ENCODE measurements at places on chromosomes 7 and 10.

DNA sequence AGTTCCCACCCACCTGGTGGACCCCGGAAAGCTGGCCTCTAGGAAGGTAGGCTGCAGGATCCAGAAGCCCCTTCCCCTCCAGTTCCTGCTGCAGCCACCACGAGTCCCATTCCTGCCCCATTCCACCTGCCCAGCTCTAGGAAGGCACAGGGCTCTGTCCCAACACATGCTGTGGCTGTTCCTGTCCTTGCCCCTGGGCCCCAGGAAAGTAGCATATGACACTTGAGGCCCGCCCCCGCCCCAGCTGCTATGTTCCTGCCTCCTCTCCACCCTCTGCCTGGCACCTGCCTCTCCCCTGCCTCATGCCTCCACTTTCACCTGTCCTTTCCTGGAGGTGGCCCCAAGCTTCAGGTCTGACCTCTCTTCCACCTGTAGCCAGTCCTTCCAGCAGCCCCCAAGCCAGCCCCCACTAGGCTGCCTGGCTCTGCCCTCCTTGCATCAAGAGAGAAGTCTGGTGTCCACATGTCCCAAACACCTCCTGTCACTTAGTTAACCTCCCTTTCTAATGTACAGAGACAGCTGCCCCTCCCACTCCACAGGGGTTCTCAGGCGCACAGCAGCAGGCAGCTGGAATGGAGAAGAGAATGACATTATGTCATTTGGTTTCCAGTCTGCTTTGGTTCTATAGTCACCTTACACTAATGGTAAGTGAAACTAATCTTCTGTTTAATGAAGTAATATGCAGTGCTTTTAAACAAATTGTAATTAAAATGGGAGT, 22.7 kb downstream of the YKT6 start:
- DNase-seq = no peak

DNA sequence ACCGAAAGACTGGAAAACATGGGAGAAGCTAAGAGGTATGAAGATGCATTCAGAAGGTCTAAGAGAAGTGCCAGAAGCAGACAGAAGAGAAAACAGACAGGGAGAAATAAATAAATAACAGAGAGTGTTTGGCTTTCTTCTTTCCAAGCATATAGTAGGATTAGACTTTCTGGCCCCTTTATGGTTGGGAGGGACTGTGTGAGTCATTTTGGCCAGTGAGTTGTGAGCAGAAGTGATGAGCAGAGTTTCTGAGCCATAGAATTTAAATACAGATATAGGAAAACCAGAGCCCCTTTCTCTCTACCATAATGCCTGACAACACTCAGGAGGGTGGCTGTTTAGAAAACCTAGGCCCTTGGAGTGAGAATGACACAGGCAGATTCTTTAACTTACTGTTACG, 171.0 kb downstream of the PPP1R17 start:
- no peak for DNase-seq

GRCh38 chr7:12173671-12174070, 37.4 kb upstream of the TMEM106B start:
- DNase-seq = no peak

- no peak for DNase-seq
Measured at GRCh38 chr7:69739931-69740431, 141.7 kb downstream of the AUTS2 start.

DNA sequence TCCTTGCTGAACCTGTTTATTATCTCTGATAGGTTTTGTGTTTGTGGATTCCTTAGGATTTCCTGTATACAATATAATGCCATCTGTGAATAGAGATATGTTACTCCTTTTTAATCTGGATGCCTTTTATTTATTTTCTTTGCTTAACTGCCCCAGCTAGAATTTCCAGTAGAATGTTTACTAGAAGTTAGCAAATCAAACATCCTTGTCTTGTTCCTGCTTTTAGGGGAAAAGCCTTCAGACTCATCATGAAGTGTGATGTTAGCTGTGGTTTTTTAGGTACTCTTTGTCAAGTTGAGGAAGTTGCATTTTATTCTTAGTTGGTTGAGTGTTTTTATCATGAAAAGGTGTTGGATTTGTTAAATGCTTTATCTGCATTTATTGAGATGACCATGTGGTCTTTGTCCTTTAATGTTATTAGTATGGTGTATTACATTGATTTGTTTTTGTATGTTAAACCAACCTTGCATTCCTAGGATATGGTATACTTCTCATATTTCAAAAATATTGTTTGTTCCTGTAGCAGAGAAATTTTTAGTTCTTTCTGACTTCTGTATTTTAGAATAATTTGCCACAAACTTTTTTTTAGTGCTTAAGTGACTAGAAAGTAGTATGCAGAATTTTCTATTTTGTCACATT, 24.3 kb downstream of the PPP2R2D start:
- DNase-seq = no peak

DNA sequence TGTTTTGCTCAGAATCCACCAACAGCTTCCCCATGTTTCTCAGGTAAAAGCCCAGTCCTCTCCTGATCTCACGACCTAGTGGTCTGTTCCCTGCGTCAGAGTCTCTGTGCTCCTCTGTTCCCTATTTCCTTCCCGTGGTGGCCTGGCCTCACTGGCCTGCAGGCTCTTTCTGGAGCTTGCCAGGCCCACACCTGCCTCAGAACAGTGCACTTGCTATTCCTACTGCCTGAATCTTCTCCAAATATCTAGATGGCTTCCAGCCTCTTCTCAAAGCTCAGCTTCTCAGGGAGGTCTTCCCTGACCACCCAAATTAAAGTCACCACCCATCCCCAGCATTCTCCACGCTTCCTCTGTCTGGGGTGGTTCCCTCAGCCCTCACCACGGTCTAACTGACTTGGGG, 165.3 kb downstream of the USP6NL start:
- DNase-seq = no peak

DNA sequence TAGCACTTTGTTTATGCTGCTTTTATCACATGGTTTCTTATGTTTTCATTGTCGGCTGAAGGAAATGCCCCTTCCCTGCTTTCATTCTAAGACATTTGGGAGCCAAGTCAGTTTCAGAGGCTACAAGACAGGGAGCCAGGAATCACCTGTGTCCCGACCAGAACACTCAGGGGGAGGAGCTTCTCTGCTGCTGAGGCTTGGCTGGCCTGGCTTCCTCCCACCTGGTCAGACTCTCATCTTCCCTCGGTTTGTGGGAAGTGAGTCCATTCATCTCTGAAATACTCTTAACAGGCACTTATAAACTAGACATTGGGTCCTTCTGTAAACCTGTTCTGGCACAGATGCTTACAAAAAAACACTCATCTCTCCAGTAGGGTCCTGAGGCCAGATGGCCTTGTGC, 19.6 kb upstream of the GOLGA7B start:
- DNase-seq = no peak

GRCh38 chr10:104735036-104735756, 94.1 kb downstream of the SORCS3 start:
- DNase-seq = no peak
